ENCODE measurements at places on chromosomes 12 and 14.

GRCh38 chr12:21183721-21184275, 52.8 kb downstream of the SLCO1B1 start:
- DNase-seq: no peak

DNA sequence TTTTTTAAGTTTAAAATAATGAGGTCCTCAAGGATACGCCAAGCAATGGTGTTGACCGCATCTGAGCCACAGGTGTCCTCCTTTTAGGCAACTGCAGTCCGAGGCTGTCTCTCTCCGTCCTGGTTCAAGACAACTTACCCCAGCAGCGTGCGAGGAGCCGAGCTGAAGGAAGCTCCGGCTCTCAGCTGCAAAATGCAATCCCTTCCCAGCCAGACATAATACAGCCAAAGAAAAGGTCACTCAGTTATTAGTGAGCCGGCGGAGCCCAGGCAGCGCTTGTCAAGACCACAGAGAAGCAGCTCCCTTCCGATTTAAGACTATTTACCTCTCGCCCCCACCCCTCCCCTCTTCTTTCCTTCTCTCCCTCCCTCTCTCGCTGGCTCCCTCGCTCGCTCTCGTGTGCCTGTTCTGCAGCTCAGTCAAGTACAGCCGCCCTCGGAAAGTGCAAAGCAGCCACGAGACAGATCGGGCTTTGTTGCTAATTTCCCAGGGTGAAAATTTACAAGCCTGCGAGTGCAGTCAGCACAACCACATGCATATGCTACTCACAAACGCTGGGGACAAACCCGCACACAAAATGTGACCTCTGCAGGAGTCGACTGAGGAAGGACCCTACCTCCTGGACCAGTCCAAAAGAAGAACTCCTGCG, 363 bp upstream of the LMO3 start:
- no peak for DNase-seq

GRCh38 chr14:99930420-99931274, 134.6 kb upstream of the EVL start:
- DNase-seq: no peak

- DNase-seq: no peak
Measured at GRCh38 chr12:90909069-90909770, 45.8 kb downstream of the CCER1 start.

GRCh38 chr12:75550401-75551240, 39.2 kb upstream of the KRR1 start:
- no peak for DNase-seq

DNA sequence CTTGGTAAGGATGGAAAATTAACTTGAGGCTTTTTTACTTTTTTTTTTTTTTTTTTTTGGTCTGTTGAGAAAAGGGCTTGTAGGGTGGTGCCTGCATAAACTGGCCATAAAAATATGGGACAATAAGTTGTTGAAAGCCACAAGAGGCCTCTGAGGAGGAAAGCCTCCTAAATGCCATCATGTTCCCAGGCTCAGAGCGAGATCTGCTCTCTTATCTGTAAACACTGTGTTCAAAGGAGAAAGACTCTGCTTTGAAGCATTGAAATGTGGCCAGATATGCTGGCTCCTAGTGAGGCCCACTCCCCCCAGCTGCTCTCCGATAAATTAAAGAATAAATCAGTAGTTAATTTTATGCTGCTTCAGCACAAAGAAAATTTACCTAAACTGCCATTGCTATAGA, 504.9 kb downstream of the DIO2 start:
- DNase-seq: no peak

DNA sequence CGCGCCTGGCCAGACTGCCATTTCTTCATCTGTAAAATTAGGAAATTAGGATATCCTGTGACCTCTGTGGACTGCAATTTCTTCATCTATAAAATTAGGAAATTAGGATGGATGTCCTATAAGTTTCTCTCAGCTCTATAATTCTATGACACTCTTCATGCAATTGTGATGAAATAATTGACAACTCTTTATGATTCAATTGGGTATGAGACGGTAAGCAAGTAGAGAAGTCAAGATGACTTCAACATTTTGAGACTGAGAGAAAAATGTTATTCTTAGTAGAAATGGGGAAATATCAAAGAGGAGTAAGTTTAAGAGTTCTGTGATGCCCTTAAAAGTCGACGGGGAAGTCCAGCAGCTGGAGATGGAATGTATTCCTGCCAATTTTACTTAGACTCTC, 12.0 kb downstream of the KIAA0586 start:
- no peak for DNase-seq

All from stimulated activated CD4-positive, alpha-beta T cell treated with anti-CD3 and anti-CD28 coated beads, Interleukin-4, amount 100 ng/mL, for 24 hours (primary cell).